ENCODE measurements at places on chromosomes 11 and 22. TPM values are rescaled to one million over a fixed set of nuclear protein-coding genes. Genes with fewer than 3 reads are reported as not detected.

Gene CBLIF
- not detected for total RNA-seq

Gene CENATAC
- total RNA-seq: 20.8 TPM

Gene RPUSD4
- total RNA-seq: 42.9 TPM

Gene ENTHD1
- not detected for total RNA-seq

Gene MAJIN
- not detected for total RNA-seq

Gene IGLL5
- not detected for total RNA-seq

Measured in epithelial cell of umbilical artery (primary cell).